ENCODE measurements at places on chromosomes 1 and 21. TPM values are rescaled to one million over a fixed set of nuclear protein-coding genes. Genes with fewer than 3 reads are reported as not detected.

ANGPTL1 gene
- 8.1 TPM for total RNA-seq

IGSF5 gene
- not detected for total RNA-seq

ADAMTS5 gene
- total RNA-seq: 9.3 TPM

ATP6V1G3 gene
- total RNA-seq: not detected

C8A gene
- under 0.01 TPM for total RNA-seq

RXFP4 gene
- total RNA-seq: not detected

FAM72B gene
- 0.50 TPM for total RNA-seq

TSHB gene
- not detected for total RNA-seq

APCS gene
- not detected for total RNA-seq

HES3 gene
- not detected for total RNA-seq

UBL4B gene
- total RNA-seq: not detected

GSTM5 gene
- total RNA-seq: 6.4 TPM

FCMR gene
- total RNA-seq: not detected

ADGRL2 gene
- 112 TPM for total RNA-seq

DNASE2B gene
- total RNA-seq: not detected

CTSS gene
- total RNA-seq: 2.3 TPM

G0S2 gene
- 17.6 TPM for total RNA-seq

ATP1A4 gene
- not detected for total RNA-seq

LYPD8 gene
- total RNA-seq: not detected

RSPO1 gene
- total RNA-seq: 0.15 TPM

FLG2 gene
- total RNA-seq: not detected

CLDN8 gene
- not detected for total RNA-seq

FCRL4 gene
- not detected for total RNA-seq

TEX38 gene
- 0.29 TPM for total RNA-seq

DDAH1 gene
- 31.4 TPM for total RNA-seq

PDE9A gene
- 0.50 TPM for total RNA-seq

S100A2 gene
- total RNA-seq: 3.3 TPM

TBX15 gene
- not detected for total RNA-seq

ITGB2 gene
- total RNA-seq: not detected

Measured in smooth muscle cell of trachea (primary cell).